ENCODE measurements at places on chromosomes 4 and X. TPM values are rescaled to one million over a fixed set of nuclear protein-coding genes. Genes with fewer than 3 reads are reported as not detected.
A peak's percentile ranks its signal among the peaks of the same experiment; 100 is the strongest.

The TMPRSS11A gene
- polyA plus RNA-seq: not detected

The NPNT gene
- not detected for polyA plus RNA-seq

The ARL9 gene
- polyA plus RNA-seq: not detected

The TMPRSS11B gene
- not detected for polyA plus RNA-seq

The CENPVL1 gene
- not detected for polyA plus RNA-seq

The HOPX gene
- polyA plus RNA-seq: 285 TPM

The ATOH1 gene
- not detected for polyA plus RNA-seq

The BEX1 gene
- polyA plus RNA-seq: 0.28 TPM

DNA sequence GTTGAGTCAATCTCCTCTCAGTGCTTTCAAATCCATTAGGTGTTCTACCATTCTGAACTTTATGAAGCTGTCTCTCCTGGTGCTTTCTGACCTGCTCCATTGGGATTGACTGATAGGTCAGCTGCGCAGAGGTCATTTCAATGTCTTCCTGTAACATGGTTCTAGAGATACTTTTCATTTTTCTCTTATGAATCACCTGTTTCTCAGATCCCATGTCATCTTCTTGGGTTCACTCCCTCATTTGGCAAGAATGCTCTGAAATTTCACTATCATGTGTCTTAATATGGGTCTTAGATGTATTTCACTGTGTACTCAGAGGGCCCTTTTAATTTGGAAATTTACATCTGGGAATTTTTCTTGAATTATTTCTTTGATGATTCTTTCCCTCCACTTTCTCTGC, 13.8 kb upstream of the PGM2 start:
- no peak overlapping the region for H3K27ac ChIP-seq
- H3K4me1 ChIP-seq: peaks cover 21% of the 10 kb centered on the region
- H3K4me3 ChIP-seq: no peak overlapping the region
- no peaks in the 10 kb centered on the region for H3K36me3 ChIP-seq
- DNase-seq: no peak
- H3K27me3 ChIP-seq: no peaks in the 10 kb centered on the region

GRCh38 chr4:56505269-56506130, at the start of gene ARL9:
Gene ARL9, plus strand, starts transcription at chr4:56505791. Its CDS starts 72 bp downstream, at chr4:56505863.
- DNase-seq: peak; percentile 68
- H3K36me3 ChIP-seq: no peaks in the 10 kb centered on the region
- H3K27me3 ChIP-seq: no peaks in the 10 kb centered on the region
- no peak within 1 kb of the TSS for H3K27ac ChIP-seq
- H3K4me1 ChIP-seq: peaks cover 15% of the 10 kb centered on the region

DNA sequence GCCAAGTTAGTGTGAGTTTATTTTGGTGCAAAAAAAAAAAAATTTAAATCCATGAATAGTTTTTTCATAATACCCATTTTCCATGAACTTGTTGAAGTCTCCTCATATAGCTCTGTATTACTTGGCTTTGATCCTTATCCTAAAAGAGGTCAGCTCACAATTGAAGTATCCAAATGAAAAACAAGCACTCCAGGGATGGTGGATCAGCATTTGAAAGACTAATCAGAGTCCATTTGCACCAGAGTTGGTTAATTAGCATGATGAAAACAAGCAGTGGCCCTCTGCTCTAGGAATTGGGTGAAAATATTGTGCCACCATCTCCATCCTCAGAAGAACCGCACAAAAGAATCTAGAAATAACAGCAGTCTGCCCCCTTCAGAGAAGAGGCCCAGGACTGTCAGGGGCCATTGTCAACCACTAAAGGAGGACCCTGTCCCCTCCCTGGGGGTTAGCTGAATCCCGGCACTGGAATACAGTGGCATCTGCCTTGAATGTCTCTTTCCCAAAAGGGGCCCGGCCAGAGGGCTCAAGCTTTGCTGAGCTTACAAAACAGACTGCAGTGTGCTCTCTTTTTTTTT, 24.7 kb downstream of the SH3KBP1 start:
- no peak for DNase-seq
- H3K27ac ChIP-seq: no peak overlapping the region
- no peak overlapping the region for H3K4me3 ChIP-seq
- H3K4me1 ChIP-seq: peaks cover 25% of the 10 kb centered on the region

DNA sequence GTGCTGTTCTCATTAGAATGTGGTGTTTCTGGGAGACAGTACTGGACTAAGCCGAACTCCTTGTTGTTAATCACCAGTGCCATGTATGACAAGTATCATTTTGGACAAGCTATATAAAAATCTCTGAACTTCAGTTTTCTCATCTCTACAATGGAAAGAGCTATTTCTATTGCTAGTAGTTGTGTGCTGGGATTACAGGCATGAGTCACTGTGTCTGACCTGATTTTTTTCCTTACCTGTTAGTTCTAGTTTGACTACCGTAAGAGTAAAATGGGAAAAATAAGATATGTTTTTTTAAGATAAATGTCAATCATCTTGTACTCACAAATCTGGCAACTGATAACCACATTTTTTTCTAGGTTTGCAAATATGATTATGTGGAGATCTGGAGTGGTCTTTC, 192.3 kb downstream of the TLL1 start:
- DNase-seq: no peak
- no peaks in the 10 kb centered on the region for H3K36me3 ChIP-seq
- no peaks in the 10 kb centered on the region for H3K27me3 ChIP-seq
- H3K4me3 ChIP-seq: no peak overlapping the region

GRCh38 chrX:8413279-8413678, 51.4 kb upstream of the VCX3B start:
- H3K36me3 ChIP-seq: no peaks in the 10 kb centered on the region
- H3K27me3 ChIP-seq: no peaks in the 10 kb centered on the region
- no peaks in the 10 kb centered on the region for H3K4me1 ChIP-seq
- no peak for DNase-seq
- no peak overlapping the region for H3K27ac ChIP-seq
- H3K4me3 ChIP-seq: no peak overlapping the region

- H3K36me3 ChIP-seq: no peaks in the 10 kb centered on the region
- DNase-seq: no peak
- H3K4me1 ChIP-seq: no peaks in the 10 kb centered on the region
Observed at GRCh38 chrX:46262304-46262703, 282.9 kb downstream of the ZNF674 start.

DNA sequence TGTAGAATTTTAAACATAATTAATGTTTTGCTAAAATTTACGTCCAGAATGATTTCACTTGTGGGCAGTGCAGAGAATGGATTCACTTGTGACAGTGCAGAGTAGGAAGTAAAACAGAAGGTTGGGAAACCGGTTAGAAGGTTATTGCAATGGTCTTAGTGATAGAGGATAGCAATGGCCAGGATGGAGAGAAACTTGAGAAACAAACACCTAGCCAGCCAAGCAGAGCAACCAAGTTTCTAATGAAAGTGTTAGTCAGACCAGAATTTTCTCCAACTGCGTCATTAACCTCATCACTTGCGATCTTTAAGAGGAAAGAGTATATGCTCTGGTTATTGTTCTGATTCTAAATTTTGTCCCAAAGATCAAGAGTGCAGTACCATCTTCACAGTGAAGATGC, 50.0 kb upstream of the TBC1D9 start:
- no peaks in the 10 kb centered on the region for H3K36me3 ChIP-seq
- no peak overlapping the region for H3K4me3 ChIP-seq
- no peak for DNase-seq
- no peaks in the 10 kb centered on the region for H3K27me3 ChIP-seq

DNA sequence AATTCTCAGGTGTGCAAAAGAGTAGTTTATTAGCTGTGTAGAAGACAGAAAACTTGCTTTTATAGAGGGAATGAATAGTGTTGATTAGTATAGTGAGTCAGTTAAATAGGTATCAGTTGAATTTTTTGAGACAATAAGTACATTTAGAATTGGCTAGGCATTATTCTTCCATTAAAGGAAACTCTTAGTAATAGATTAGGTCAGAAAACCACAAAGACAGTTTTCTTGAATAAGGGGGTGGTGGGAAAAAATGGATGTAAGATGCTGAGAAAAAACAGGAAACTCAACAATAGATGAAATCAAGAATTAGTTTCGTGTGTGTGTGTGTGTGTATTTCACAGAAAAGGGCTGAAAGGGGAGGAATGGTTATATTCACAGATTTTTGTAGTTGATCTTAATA, 16.8 kb downstream of the CD38 start:
- H3K4me1 ChIP-seq: no peaks in the 10 kb centered on the region
- H3K27ac ChIP-seq: no peak overlapping the region
- no peaks in the 10 kb centered on the region for H3K36me3 ChIP-seq

- H3K27me3 ChIP-seq: no peaks in the 10 kb centered on the region
- DNase-seq: no peak
- peaks cover 29% of the 10 kb centered on the region for H3K4me1 ChIP-seq
- no peak overlapping the region for H3K27ac ChIP-seq
- H3K36me3 ChIP-seq: no peaks in the 10 kb centered on the region
Observed at GRCh38 chr4:80180743-80181142, 16.6 kb upstream of the PRDM8 start.

DNA sequence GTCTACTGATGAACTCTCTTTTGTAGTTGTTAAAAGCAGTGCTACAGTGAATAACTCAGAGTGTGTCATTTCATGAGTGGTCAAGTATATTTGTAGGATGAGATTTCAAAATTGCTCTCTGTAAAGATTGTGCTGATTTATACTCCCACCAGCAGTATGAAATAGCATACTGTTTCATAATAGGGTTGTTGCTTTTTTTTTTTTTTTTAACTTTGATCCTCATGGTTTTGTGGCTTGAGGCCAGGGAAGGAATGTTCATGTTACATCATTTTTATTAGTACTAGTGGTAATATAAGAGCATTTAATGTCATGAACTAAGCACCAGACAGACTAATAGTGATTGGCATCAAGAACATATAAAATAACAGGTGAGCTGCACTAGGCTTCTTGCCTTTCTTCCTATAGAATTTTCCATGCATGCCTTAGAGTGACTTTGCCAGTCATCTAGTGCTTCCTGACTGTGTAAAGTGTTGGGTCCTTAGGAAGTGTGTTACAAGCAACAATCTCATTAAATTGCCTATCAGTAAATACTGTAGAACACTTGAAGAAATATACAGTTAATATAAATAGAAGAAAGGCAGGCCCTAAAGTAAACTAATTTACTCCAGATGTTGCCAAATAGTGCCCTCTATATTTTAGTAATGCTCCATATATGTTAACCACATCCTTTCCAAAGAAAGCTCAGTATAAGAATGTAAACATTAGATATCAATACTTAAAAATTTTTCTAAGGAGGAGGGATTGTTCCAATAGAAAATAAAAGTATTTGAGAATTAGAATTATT, 38.6 kb upstream of the MSMO1 start:
- H3K27me3 ChIP-seq: no peaks in the 10 kb centered on the region
- peaks cover 14% of the 10 kb centered on the region for H3K4me1 ChIP-seq
- H3K36me3 ChIP-seq: no peaks in the 10 kb centered on the region
- no peak for DNase-seq

DNA sequence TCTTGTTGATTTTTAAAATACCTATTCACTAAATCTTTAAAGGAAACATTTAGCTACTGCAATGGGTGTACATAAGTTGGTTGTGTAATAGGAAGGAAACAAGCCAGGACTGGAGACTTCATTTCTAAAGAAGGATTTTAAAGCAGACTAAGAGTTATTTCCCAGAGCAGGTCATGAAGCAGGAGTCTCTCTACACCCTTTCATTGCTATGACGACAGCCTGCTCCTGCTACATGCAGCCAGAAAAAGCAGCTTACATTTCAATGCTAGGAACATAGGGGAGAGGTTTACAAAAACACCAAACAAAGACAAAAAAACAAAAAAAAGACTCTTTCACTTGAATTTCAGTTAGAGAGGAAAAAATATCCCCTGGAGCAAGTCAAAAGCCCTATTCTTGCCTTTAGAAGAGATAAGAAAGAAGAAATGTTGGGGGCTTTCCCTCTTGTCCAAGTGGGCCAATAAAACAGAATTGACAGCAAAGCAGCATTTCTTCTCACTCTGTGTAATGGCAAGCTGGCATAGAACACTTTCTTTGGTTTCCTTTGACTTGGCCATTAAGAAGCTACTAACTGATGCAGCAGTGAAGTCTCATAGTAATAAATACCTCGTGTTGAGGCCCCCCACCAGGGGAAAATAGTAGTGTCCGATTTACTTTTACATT, 3.4 kb downstream of the SPARCL1 start:
- no peak overlapping the region for H3K27ac ChIP-seq
- H3K36me3 ChIP-seq: no peaks in the 10 kb centered on the region
- H3K27me3 ChIP-seq: no peaks in the 10 kb centered on the region
- no peak for DNase-seq
- no peaks in the 10 kb centered on the region for H3K4me1 ChIP-seq

GRCh38 chrX:48626401-48627298, 29.4 kb downstream of the WDR13 start:
- no peak overlapping the region for H3K27ac ChIP-seq
- no peaks in the 10 kb centered on the region for H3K27me3 ChIP-seq
- no peak for DNase-seq
- H3K4me3 ChIP-seq: no peak overlapping the region
- no peaks in the 10 kb centered on the region for H3K36me3 ChIP-seq

GRCh38 chr4:185573651-185574199, 38.4 kb upstream of the PDLIM3 start:
- DNase-seq: no peak
- no peak overlapping the region for H3K4me3 ChIP-seq
- no peaks in the 10 kb centered on the region for H3K4me1 ChIP-seq
- no peaks in the 10 kb centered on the region for H3K36me3 ChIP-seq
- H3K27ac ChIP-seq: no peak overlapping the region

- no peaks in the 10 kb centered on the region for H3K27me3 ChIP-seq
- no peaks in the 10 kb centered on the region for H3K36me3 ChIP-seq
- DNase-seq: no peak
- H3K4me3 ChIP-seq: no peak overlapping the region
Observed at GRCh38 chrX:120022763-120023162, 54.7 kb downstream of the RHOXF2B start.

DNA sequence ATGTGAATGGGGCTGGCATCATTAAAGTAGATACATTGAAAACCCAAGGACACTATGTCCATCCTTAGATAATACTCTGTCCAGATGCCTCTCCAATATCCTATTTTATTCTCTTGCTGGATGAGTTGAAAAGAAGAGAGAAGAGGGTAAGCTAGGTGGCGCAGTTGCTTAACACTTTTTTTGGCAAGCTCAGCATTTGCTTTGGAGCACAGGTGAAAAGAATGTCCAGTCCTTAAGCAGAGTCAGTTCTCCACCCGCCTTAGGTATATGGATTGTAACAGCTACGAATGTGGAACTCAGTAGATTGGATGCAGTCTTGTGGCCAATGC, 208.4 kb downstream of the NWD2 start:
- H3K27me3 ChIP-seq: peaks cover 7% of the 10 kb centered on the region
- DNase-seq: peak; percentile 44
- peaks cover 5% of the 10 kb centered on the region for H3K4me1 ChIP-seq
- peak overlapping the region; percentile 59 for H3K4me3 ChIP-seq

GRCh38 chrX:133702230-133702629, 283.2 kb downstream of the GPC3 start:
- no peak overlapping the region for H3K4me3 ChIP-seq
- no peak for DNase-seq
- no peaks in the 10 kb centered on the region for H3K27me3 ChIP-seq
- H3K4me1 ChIP-seq: no peaks in the 10 kb centered on the region

DNA sequence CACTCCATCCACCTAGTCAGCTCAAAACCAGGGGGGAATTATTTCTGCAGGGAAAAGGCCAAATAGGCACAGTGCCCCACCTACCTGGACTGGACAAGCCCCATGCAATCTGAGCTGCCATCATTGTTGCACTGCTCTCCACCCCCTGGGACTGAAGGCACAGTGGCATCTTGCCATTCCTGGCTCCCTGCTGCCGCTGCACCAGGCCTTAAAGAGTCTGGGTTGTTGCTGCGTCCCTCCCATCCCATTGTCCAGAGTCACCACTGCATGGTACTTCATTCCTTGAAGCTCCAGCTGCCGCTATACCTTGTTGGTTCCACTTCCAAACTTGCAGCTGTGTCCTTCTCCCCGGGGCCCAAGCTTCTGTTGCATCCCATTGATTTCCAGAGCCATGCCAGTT, 629.7 kb downstream of the STIM2 start:
- no peak for DNase-seq
- no peaks in the 10 kb centered on the region for H3K27me3 ChIP-seq
- no peaks in the 10 kb centered on the region for H3K4me1 ChIP-seq
- H3K27ac ChIP-seq: no peak overlapping the region
- no peak overlapping the region for H3K4me3 ChIP-seq
- H3K36me3 ChIP-seq: no peaks in the 10 kb centered on the region

Data from CD8-positive, alpha-beta memory T cell (primary cell).